ENCODE measurements at places on chromosomes 2 and 18.
A peak's percentile ranks its signal among the peaks of the same experiment; 100 is the strongest.

GRCh38 chr2:175624785-175625184 is 377.3 kb downstream of the LNPK start:
- DNase-seq = no peak

DNA sequence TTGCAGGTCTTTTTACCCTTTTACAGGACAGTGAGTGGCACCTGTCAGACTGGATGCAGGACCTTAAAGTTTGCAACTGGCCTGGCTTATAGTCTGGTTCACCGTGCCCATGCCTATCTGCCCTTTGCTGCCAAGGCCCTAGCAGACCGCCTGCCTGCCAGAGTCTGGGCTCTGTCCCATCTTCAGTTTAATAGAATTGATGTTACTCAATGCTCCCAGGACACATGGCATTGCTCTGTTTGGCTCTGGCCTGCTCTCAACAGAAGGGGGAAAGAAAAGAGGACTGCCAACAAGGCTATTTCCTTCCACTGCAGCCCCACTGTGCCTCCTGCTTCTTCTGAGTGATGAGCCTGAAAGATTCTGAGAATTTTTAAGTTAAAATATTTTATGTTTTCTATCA is 25.6 kb upstream of the TMEM178A start:
- DNase-seq = no peak

DNA sequence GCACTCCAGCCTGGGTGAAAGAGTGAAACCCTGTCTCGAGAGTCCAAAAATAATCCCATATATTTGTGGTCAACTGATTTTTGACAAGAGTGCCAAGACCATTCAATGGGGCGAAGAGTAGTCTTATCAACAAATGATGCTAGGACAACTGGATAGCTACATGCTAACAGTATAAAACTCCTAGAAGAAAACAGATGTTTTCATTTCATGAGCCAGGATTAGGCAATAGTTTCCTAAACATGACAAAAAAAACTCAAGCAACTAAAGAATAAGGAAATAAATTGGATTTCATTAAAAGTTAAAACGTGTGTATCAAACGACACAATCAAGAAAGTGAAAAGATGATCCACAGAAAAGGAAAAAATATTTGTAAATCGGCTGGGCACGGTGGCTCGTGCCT is 6.3 kb downstream of the LIMS2 start:
- DNase-seq = no peak

DNA sequence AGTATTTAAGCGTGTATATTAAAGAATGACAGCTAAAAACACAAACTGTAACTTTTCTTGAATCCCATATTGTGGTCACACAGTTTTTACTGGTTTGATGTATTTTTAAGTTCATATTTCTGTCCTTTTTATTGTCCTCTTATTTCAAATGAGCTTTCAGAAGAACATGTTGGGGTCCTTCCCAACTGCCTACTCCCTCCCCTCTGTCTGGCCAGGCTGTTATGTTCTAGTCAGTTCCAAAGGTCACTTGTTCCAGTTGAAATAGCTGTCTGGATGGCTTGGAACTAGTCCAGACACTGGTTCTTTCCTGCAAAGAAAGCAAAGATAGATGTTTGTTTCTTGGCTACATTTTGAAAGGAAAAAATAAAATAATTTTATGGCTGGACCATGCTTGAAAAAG is 306.9 kb downstream of the GULP1 start:
- no peak for DNase-seq

- DNase-seq = no peak
Measured at GRCh38 chr2:97722227-97722626, 8.9 kb downstream of the ZAP70 start.

DNA sequence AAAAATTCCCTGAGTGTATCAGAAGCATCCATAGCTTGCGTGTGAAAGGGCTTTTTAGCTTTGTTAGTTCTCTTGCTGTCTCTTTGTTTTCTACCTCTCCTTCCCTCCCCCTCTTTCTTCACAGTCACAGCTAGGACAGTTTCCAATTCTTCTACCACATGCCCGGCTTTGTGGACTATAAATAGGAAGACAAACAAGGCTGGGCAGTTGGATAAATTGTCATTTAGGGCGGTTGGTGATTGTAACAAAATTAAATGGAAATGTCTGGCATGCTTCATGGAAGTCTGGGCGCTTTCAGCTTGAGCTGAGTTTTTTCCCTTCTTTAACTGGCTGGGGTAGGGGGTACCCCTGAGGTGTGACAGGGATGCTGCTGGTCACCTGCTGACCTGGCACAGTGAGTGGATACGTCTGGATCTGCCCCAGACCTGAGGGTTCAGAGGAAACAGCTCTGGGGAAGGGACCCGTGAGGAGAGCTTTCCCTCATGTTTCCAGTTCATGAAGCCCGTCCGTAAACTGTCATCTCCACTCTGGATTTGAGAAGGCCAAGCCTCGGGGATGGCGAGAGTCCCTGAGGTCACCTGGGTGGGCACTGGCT is 29.0 kb upstream of the GIGYF2 start:
- peak; percentile 17 for DNase-seq

- no peak for DNase-seq
Measured at GRCh38 chr2:182447863-182448262, 21.0 kb upstream of the PDE1A start.

- no peak for DNase-seq
Measured at GRCh38 chr2:28477645-28478044, 18.2 kb upstream of the PLB1 start.

DNA sequence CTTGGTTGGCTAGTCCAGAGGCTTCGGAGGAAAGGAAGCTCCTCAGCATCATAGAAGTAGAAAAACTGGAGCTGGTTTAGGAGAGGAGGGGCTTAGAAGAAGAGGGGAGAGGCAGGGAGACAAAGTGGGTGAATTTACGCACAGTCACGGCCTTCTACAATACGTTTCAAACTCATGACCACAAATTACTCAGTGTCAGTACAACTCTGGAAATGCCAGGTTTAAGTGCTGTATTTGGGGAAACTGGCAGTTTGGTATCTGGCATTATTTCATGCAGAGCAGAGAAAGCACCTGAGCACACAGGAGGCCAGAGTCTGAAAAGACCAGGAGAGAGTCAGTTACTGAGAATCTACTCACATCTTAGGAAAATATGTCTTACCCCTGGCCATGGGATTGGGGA is 55.4 kb downstream of the XRCC5 start:
- DNase-seq = no peak

- DNase-seq = no peak
Measured at GRCh38 chr18:23650968-23651927, 11.5 kb downstream of the ANKRD29 start.

DNA sequence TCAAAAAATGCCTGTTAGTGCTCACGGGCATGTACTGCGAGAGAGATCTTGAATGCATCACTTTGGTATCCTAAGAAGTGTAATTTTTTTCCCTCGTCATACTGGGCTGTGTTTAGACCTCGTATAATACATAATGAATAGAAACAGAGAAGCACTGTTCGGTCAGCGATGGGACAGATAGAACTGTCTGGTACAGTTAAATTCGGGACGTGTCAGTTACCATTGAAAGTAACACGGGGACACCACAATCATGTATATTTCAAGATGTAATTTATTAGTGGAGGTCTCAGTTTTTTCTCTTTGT is 1.8 kb downstream of the PKP4 start:
- no peak for DNase-seq

GRCh38 chr18:29629493-29630036 is 1413.0 kb downstream of the DSC3 start:
- DNase-seq = no peak

GRCh38 chr2:160522951-160523710 is 29.5 kb upstream of the RBMS1 start:
- no peak for DNase-seq

- no peak for DNase-seq
Measured at GRCh38 chr2:137689549-137689948, 274.7 kb upstream of the HNMT start.

- DNase-seq = no peak
Measured at GRCh38 chr2:30663321-30663720, 143.9 kb downstream of the CAPN13 start.

- no peak for DNase-seq
Measured at GRCh38 chr2:28539118-28539541, 43.3 kb downstream of the PLB1 start.

DNA sequence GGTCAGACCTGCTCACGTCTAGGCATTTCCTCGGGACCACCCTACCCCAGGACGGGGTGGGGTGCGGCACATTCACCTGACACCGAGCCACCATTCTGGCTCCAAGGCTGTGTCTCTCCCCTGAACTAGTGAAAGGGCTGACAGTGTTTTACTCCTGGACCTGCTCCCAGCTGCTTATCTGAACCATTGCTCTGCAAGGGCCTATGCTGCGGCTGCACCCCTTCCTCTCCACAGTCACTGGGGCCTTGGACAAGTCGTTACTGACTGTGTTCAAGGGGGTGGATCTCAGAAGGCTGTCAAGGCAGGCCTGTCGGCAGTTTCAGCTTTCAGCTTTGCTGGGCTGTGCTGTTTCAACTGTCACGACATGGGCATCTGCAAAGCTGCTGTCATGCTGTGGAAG is 11.7 kb downstream of the CREG2 start:
- DNase-seq = no peak

GRCh38 chr2:217614096-217614495 is 388.7 kb downstream of the TNS1 start:
- DNase-seq = no peak

- DNase-seq = no peak
Measured at GRCh38 chr2:239883326-239884050, 141.7 kb downstream of the NDUFA10 start.

DNA sequence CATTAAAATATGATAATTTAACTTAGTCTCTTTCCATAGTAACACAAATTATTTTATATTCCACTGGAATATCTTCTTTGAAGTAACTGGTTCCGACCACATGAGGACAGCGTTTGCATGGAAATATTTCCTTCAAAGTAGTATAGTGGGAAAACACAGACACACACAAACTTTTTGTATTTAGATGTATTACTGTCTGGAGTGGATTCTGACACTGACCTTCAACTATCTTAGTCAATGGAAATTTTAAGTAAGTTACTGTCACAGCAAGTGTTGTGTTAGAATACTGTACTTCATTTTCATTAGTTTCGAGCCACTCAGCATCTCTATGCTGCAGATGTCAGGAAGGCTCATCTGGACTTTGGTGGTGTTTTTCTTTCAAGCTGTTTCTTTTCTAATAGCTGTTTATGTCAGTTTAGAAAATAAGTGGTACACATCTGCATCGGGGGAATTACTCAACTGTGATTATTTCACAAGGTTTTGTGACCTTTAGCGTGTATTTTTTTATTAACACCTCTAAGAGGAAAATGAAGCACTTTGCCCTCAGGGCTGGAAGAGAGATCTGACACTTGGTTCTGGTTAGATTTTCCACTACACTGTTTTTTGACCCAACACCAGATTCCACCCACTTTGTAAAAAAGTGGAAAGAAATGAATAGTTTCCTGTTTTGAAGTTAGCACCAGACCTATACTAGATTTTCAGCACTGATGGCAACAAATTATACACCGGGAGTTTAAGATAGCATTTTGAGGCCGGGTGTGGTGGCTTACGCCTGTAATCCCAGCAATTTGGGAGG is 18.9 kb upstream of the THOC1 start:
- DNase-seq = no peak

GRCh38 chr2:24594283-24594682 is 103.2 kb downstream of the NCOA1 start:
- no peak for DNase-seq

DNA sequence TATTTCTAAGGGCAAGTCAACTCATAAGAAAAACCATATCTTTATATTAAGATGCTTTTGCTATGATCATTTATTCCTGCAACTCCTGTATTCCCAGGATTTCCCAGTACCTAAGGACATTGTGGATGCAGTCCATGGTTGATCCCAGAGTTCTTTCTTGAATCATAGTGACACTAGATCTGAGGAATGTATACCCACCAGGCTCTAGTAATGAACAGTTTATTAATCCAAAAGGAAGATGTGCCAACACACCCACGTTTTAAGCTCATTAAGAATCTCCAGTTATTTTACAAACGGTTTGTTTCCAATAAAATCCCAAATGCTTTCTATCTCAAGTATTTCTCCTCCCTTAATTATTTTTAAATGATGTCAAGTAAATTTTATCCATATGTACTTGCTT is 210.8 kb upstream of the ZEB2 start:
- no peak for DNase-seq

GRCh38 chr2:216404010-216404618 is 8.2 kb upstream of the SMARCAL1 start:
- DNase-seq = peak; percentile 48

- no peak for DNase-seq
Measured at GRCh38 chr18:8945514-8945913, 157.0 kb upstream of the NDUFV2 start.

- no peak for DNase-seq
Measured at GRCh38 chr2:203237346-203238238, 1.2 kb upstream of the CYP20A1 start.

DNA sequence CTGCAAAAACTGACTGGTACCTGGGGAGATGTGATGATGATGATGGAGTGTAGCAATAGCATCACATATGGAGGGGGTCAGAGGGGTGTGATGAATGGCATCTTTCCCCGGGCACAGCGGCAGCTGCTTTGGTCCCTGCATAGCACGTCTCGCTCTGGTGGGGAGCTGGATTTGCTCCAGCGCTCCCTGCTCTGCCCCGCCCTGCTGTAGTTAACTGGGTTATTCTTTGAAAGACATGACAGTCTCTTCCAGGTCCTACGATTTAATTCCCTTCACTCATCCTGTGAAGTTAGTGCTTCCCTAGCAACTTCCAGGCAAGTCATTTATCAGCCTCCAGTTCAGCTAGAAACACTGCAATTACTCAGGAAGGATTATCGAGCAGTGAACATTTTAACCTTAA is 463.1 kb downstream of the TSN start:
- DNase-seq = no peak

DNA sequence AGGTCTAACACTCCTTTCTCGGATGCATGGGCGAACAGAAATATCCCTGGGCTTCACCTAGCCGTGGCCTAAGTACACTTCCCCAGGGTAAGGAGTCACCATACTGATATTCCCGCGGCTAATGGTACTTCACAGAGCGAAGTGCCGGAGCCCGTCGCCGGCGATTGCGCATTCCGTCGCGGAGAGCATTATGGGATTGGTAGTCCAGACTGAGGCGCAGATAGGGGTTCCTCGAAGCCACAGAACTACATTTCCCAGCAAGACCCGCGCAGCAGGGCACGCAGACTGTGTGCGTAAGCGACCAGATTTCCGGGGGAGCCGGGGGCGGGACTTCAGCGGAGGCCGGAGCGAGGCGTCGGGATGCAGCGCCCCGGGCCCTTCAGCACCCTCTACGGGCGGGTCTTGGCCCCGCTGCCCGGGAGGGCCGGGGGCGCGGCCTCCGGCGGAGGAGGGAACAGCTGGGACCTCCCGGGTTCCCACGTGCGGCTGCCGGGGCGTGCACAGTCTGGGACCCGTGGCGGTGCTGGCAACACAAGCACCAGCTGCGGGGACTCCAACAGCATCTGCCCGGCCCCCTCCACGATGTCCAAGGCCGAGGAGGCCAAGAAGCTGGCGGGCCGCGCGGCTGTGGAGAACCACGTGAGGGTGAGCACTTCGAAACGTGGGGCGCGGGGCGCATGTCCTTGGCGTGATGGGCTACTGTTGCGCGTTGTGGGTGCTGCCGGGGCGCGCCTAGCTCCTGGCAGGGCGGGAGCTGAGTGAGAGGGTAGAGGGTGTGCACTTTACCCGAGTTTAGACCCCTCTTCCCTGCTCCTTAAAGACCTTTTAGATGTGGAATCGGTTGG is at the start of gene RPIA:
TSS of gene RPIA (plus strand) at position 335 of the 845 bp plus-strand sequence. CDS start at position 361, 26 bp downstream.
- peak; percentile 96 for DNase-seq
